ENCODE measurements at places on chromosomes 16 and 17. TPM values are rescaled to one million over a fixed set of nuclear protein-coding genes. Genes with fewer than 3 reads are reported as not detected.
A peak's percentile ranks its signal among the peaks of the same experiment; 100 is the strongest.

Gene TBC1D3K
- total RNA-seq = not detected

DNA sequence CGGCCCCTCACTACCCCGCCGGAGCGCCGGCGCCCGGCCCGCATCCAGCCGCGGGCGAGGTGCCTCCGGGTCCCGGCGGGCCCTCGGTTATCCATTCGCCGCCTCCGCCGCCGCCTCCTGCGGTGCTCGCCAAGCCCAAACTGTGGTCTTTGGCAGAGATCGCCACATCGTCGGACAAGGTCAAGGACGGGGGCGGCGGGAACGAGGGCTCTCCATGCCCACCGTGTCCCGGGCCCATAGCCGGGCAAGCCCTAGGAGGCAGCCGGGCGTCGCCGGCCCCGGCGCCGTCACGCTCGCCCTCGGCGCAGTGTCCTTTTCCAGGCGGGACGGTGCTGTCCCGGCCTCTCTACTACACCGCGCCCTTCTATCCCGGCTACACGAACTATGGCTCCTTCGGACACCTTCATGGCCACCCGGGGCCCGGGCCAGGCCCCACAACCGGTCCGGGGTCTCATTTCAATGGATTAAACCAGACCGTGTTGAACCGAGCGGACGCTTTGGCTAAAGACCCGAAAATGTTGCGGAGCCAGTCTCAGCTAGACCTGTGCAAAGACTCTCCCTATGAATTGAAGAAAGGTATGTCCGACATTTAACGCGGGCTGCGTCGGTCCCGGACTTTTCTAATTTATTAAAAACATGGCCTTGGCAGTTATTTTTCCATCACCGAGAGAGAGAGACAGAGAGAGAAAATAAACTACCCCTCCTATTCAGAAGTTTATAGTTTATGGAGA lies 2.8 kb downstream of the IRX5 start:
- no peak for ATAC-seq

- ATAC-seq = no peak
Observed at GRCh38 chr16:88491560-88492310, 38.7 kb downstream of the ZFPM1 start.

- no peak for ATAC-seq
Observed at GRCh38 chr17:27241346-27241946, 52.5 kb upstream of the WSB1 start.

DNA sequence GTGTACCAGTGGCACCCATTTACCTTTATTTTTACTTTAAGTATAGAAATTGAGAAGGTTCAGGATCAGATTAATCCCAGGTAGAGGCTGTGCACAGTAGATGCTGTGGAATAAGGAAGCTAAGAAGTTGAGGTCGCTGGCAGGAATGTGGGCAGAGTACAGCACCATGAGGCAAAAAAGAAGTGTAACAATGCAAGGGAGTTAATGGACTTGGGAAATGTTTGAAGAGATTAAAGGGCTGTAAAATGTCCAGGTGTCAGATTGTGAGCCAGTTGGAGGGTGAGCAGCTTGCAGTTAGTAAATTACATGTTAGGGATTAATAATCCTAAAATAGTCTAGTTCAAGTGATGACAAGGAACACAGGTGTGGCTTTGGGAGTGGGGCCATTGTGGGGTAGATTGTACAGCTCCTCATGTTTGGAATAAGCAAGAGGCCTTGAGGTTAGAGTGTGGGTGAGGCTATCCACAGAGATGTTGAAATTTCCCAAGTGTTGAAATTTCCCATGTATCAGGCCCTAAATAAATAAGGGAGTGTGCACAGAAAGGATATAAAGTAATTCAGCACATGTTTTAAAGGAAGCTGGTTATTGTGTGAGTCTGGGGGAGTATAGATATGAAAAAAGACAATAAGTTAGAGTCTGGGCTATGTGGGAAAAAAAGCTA lies 21.5 kb downstream of the TAT start:
- no peak for ATAC-seq

GRCh38 chr17:63571632-63572310 lies 21.5 kb downstream of the DCAF7 start:
- no peak for ATAC-seq

GRCh38 chr17:823501-823902 lies 41.3 kb downstream of the MRM3 start:
- no peak for ATAC-seq

GRCh38 chr16:67463059-67463458 lies 17.9 kb downstream of the ATP6V0D1 start:
- ATAC-seq = no peak

DNA sequence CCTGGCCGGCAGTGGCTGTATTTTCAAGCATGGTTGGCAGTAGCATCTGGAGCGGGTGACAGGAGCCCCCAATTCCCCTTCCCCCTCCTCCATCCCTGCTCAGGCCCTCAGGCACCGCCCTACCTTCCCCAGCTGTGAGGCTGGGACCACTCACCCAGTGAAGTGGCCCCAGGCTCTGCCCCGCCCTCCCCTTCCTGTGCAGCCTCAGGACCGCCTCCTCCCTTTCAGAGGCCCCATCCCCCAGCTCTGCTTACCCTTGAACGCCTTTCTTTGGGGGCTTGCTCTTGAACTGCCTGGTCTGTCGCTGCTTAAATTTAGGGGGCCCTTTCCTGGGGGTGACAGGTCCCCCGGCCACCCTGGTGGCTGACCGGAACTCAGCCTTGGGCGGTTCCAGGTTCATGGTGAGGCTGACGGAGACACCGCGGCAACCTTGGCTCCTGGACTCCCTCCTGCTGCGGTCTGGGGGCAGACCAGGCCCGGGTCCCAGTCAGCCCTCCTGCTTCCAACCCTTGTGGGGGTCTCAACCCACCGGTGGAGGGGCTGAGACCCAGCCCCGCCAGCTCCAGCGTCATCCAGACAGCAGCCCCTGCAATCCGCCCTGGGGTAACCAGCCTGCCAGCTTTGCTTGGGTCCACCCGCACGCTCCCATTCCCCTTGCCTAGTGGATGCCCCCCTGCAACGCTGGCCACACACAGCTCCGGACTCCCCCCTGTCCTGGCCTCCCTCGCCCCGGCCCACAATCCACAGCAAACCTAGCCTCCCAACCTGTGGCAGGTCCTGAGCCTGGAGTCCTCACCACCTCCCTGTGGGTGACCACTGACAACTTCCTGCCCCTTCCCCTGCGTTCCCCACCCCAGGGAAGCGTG lies 3.2 kb downstream of the PDE6G start:
- ATAC-seq = no peak

DNA sequence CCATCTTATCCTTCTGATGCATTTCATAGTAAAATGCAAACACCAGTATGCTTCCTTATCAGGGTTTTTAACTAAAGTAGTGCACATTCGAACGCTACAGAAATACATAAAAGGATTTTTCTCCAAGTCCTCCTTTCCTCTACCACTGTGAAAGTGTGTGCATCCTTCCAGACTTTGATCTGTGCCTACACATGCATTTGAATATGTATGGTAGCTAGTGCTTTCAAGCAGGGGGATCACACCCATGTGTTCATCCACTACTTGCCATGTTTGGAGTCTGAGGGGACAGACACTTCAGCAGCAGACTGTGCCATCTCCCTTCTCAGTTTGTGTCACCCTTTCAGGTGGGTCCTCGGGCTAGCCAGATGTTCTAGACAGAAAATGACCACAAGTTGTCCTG lies 14.9 kb downstream of the LDHD start:
- ATAC-seq = no peak

Gene CD19
- not detected for total RNA-seq

Gene WBP2
- total RNA-seq = 62.3 TPM

Gene TMEM92
- total RNA-seq = not detected

DNA sequence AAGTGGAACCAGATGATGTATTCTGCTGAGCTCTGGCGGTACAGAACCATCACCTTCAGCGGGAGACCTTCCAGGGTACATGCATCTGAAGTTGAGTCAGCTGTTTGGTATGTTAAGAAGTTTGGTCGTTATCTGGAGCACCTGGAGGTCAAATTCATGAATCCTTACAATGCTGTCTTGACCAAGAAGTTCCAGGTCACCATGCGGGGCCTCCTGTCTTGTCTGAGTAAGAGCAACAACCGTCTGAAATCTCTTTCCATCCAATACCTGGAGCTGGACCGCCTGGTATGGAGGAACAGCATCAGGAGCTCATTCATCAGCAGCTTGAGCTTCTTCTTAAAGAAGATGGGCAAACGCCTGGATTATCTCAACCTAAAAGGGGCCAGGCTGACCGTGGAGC lies 4.0 kb downstream of the FBXO39 start:
- ATAC-seq = no peak

Gene MYH1
- 0.15 TPM for total RNA-seq

Gene BRIP1
- total RNA-seq = 1.1 TPM

DNA sequence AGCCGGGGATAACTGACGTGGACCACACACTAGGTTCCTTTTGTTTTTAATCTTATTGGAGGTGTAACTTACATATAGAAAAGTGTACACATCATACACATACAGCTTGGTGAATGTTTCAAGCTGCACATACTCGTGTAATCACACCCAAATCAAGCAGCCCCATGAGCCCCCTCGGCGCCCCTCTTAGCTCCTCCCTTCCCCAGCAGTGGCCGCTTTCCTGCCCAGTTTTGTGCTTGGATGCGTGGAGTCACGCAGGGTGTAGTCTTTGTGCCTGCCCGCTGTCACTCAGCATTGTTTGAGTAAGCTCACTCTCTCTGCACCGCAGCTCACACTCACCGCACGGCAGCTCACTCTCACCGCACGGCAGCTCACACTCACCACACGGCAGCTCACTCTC lies 151.7 kb upstream of the CHMP6 start:
- no peak for ATAC-seq

Gene NR1D1
- total RNA-seq = 16.7 TPM

Gene ULK2
- total RNA-seq = 48.2 TPM

Gene ZNF598
- total RNA-seq = 43.0 TPM

DNA sequence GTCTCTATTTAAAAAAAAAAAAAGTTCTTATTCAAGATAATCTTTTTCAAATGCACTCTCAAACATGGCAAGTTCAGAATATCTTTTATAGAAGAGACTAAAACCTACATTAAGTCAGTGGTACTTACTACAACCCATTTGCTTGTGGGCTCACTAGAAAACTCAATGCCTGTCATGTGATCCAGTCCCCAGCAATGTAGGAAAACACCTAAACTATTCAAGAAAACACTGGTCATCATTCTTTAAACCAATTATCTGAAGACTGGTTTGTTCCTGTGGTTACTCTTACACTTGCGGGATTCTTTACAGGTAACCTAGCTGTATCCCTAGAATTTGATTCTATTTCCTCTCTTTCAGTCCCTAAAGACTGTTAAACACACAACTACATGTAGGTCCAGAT lies 19.6 kb downstream of the MED13 start:
- ATAC-seq = no peak

DNA sequence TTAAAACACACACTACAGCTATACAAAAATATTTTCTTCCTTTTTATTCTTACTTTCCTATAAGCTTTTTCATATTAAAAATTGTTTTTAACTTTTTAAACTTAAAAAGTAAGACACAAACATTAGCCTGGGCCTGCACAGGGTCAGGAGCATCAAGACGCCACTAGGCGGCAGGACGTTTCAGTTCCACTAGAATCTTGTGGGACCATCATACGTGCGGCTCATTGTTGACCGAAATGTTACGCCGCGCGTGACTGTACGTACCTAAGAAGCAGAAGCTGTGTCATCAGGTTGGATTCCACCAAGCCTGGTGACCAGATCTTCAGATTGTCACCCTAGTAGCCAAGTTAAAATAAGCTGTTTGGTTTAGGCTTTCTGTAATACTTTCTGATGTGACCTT lies 47.1 kb downstream of the USP10 start:
- ATAC-seq = no peak

DNA sequence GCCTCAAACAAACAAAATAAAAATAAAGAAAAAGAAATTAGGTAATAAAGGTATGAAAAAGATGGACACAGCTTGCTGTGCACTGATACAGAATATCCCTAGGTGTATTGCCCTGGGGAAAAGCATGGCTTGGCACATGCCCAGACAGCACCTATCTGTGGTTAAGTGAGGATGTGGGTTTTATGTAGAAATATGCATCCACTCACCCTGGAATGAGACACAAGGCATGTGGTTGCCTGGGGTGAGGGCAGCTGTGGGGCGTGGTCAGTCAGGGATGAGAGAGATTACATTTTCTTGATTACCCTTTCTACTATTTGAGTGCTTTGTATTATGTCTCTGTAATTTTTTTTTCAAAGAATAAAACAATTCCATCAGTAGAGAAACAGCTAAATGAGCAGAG lies 6.9 kb downstream of the PLLP start:
- no peak for ATAC-seq

- ATAC-seq = peak; percentile 7
Observed at GRCh38 chr17:50149417-50150353, 792 bp downstream of the PPP1R9B start.

- ATAC-seq = no peak
Observed at GRCh38 chr16:50573279-50573678, 25.1 kb downstream of the NKD1 start.

DNA sequence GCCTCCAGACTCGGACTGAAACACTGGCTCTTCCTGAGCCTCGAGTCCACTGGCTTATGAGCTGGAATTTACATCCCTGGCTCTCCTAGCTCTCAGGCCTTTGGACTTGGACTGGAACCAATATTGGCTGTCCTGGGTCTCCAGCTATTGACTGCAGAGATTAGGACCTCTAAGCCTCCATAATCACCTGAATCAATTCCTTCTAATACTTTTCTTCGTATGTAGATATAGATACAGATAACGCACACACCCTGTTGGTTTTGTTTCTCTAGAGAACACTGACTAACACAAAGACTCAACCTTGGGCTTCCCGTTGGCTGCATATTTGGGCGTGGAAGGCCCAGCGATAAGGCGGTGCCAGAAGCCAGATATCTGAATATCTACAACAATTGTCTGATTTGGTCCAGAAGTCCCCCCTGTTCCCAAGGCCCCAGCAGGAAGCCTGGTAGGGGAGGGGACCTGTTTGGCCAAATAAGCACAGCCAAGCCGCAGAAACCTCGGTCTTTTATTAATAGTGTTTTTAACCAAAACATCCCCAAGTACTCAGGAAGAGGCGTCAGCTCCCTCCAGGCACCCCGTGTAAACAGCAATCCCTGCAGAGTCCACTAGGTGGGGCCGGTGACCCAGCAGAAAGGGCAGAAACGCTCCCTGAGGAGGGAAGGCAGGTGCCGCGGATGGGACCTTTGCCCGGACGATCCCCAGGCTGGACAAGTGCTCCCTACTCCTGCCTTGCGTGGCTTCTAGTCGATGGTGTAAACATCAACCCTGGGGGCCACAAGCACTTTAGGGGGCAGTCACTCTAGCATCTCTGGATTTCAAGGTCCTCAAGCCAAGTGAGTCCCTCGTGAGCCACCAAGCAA lies 57.0 kb downstream of the ABR start:
- peak; percentile 84 for ATAC-seq

- no peak for ATAC-seq
Observed at GRCh38 chr16:56400458-56400857, 24.9 kb downstream of the AMFR start.

- ATAC-seq = no peak
Observed at GRCh38 chr17:33858682-33859081, 396.4 kb upstream of the CCL2 start.

DNA sequence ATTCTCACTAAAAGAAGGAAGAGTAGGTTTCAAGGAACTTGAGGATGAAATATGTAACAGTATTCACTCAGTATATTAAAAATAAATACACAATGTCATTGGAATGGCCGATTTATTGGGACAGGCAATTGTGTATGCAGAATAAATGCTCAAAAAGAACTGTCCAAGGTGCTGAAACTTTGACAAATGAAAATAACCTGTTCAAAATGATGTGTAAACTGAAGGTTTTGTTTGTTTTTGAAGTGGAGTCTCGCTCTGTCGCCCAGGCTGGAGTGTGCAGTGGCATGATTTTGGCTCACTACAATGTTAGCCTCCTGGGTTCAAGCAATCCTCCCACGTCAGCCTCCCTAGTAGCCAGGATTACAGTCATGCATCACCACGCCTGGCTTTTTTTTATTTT lies 318.7 kb upstream of the RBFOX1 start:
- ATAC-seq = no peak

GRCh38 chr16:68083861-68084503 lies 1.2 kb upstream of the NFATC3 start:
- no peak for ATAC-seq
